ENCODE measurements at places on chromosomes 6 and 20.

DNA sequence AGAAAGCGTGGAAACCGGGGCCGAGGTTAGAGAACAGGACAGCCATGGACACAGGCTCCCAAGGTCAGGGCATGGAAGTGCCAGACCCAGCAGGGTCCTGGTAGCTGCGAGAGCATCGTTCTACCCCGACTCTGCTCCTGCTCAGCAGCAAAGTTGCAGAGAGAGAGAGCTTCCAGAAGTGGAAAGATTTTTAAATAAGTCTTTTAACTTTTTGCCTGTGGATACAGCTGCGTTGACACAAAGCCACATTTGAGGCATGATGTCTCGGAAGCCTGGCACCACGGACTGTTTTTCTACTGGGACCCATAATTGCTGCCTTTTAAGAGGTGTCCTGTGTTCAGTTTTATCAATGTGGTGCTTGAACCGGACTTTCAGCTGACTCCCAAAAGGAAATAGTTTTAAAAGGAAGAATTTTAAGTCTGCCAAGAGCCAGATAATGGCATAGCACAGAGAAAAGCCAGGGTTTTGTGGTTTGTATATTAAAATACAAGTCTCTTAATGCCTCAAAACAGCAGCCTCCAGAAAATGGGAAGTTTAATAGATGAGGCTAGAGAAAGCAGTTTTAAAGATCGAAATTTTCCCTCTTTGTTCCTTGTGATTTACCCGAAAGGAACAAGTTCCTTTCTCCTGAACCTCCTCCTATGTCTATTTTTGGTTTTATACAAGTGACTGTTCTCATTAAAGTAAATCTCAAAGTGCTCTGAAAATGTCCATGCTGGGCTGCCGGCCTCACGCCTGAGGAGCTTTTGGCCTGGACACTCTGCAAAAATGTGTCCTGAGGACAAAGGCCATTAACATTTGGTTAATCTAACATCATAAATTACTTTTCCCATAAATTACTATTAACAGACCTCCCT lies 91.5 kb downstream of the RIN2 start:
- no peak for DNase-seq

- no peak for DNase-seq
These were observed 22.1 kb upstream of the TRDN start for GRCh38 chr6:123658848-123659247.

DNA sequence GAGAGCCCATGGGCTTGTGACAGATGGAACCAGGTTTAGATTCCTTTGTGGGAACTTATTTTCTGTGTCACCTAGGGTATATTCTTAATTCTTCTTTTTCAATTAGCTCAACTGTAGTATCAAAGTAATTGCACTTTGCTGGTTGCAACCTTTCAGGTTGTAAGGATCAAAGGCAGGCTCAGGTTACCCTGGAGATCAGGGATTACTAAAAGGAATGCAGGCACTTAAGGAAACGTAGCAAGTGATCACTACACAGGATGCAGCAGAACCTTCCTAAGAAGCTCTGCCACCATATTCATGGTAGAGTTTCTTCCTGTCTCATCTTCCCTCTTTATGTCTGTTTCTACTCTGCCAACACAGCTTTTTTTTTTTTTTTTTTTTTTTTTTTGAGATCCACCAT lies 133.2 kb upstream of the JAG1 start:
- DNase-seq: no peak

GRCh38 chr20:51749674-51750036 lies 18.5 kb downstream of the ATP9A start:
- no peak for DNase-seq

- no peak for DNase-seq
These were observed 52.4 kb upstream of the LYRM2 start for GRCh38 chr6:89690944-89691324.
